ENCODE measurements at places on chromosomes 7 and 10. TPM values are rescaled to one million over a fixed set of nuclear protein-coding genes. Genes with fewer than 3 reads are reported as not detected.

ZPBP gene
- not detected for total RNA-seq

CALY gene
- not detected for total RNA-seq

TMEM213 gene
- not detected for total RNA-seq

CALHM3 gene
- total RNA-seq, result 0.63 TPM

VWA2 gene
- not detected for total RNA-seq

PAX4 gene
- not detected for total RNA-seq

SLC39A12 gene
- not detected for total RNA-seq

GRCh38 chr10:30630571-30630970 is 1.0 kb upstream of the LYZL2 start:
- DNase-seq, result no peak

DNA sequence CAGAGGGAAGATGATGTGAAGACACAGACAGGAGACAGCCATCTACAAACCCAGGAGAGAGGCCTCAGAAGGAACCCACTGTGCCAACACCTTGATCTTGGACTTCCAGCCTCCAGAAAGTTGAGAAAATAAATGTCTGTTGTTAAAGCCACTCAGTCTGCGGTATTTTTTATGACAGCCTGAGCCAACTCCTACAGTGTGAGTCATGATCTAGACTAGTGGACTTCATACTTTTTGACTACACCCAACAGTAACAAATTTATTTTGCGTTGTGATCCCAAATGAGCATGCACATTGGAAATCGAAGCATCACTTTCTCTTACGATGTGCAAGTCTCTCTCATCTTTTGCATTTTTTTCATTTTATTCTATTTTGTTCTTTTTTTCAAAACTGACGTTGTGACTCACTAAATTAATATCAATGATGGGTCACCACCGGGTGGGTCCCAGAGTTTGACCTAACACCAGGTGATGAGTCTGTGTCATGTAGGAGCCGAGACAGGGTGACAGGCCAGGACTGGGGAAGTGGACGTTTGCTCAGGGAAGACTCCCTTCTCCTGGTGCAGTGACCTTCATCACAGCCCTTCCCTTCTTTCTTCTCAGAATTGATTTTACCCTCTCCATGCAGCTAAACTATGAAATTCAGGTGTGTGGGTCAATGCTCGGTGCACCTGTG is 28.9 kb downstream of the PHYH start:
- no peak for DNase-seq

GRCh38 chr10:87866412-87866974 is 3.1 kb downstream of the PTEN start:
- DNase-seq, result no peak

DNA sequence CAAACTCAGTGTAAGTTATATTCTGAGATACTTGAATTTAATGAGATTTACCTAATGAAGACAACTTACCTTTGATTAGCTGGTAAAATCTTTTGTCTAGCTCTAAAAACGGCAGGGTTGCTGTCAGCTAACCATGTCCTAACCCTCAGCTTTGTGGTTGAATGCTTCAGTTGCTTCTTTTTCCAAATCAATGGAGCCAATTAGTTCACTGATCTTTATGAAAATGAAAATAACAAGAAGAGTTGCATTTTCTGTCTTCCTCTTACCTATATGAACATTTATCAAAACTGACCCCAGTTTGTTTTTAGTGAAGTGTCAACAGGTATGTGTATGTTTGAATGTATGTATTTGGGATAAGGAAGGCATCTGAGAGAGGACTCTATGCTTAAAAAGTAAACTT is 253.1 kb upstream of the MTPN start:
- DNase-seq, result no peak

- no peak for DNase-seq
Observed at GRCh38 chr10:34323192-34323591, 491.9 kb downstream of the PARD3 start.

DNA sequence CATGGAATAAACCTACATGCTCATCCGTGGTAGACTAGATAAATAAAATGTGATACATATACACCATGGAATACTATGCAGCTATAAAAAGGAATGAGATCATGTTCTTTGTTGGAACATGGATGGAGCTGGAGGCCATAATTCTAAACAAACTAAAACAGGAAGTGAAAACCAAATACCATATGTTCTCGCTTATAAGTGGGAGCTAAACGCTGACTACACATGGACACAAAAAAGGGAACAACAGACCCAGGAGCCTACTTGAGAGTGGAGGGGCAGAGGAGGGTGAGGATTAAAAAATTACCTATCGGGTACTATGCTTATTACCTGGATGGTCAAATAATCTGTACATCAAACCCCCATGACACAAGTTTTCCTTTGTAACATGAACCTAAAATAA is 68.7 kb upstream of the SEC61G start:
- no peak for DNase-seq

DNA sequence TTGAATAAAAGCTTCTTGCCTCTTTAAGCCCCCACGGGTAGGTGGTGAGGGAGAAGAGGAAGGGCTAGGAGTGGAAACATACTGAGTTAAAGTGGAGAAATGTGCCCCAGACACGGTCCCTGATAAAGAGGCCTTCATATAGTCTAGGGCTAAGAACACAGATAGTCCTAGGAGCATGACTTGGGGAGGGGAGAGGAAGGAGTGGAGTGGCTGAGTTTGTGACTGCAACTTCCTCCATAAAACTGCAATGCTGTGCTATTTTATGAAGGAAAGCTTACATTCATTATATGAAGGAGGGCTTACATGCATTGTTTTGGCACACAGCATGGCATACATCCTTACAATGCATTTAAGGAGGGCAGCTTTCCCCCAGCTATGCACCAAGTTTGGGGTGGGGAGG is 1129.4 kb upstream of the LRRTM3 start:
- no peak for DNase-seq

DNA sequence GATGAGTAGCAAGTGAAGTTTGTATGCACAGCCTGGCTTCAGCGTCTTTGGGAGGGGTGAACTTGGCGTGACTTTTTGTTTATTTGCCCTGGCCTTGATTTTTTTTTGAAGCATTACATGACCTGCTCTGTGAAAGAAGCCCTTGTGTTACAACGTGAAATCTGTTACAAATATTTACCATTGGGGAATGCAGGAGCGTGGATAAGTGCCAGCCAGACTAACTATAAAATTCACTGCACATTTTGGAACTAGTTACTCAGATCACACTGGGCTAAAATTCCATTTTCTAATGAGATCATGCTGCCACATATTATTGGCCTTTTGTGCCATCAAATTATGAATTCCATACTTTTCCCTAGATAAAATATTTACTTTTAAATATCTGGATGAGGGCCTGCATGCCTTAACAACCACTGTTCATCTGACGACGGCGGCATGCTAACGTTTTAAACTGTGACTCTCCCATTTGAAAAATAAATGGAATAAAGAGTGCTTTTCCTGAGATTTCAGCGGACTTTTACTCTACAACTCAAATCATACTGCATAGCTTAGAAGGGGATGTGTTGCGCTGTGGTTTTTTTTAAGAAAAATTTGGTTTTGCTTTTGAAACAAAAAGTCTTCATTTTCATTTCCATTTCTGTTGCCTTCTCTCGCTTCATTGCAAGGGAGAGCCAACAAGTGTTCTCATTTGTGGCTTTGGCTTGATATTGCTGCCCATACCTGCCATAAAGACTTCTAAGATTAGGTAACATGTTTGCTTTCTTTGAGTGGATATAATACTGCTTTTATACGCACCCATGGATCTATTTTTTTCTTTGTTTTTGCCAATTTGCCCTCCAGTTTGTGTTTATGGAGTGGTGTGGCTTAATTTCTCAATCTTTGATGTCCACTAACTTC is 352.2 kb downstream of the TFEC start:
- no peak for DNase-seq

DNA sequence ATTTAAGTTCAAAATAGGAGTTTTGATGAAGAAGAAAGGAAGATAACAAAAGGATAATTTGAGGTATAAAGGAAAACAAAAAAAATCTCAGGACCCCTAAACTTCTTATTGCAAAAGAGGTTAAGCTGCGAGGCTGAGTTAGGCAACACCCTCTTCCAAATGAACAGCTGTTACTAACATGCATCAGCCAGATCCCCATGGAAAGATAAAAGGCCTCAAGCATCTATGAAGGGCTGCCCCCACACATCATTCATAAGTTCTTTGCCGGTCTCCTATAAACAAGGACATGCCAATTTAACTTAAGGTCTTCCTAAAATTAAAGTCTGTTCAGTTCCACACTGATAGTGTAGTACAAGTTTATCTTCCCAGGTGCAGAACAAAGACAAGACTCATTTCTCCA is 75.8 kb upstream of the IMMP2L start:
- no peak for DNase-seq

DNA sequence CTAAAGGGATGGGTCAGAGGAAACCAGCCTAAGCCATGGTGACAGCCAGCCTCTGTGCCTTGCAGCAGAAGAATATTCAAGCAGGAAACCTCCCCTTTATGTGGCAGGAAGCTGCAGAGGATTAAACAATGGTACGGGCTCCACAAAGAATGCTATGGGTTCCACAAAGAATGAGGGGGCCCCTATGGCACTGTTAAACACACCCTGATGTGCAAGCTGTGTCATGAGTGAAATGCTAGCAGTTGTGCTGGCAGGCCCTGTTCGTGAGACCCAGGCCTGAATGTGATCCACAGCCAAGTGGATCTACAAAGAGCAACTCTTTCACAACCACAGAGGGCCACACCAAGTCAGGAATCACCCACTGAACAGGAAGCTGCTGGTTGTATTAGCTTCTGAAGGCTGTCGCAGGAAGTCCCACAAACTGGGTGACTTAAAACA is 68.9 kb downstream of the MYOF start:
- peak; percentile 70 for DNase-seq

- DNase-seq, result no peak
Observed at GRCh38 chr10:27998954-27999275, at the start of gene ODAD2. Gene ODAD2, minus strand, starts transcription at chr10:27999079. Its CDS starts 3,937 bp downstream, at chr10:27995142.

GRCh38 chr7:142301299-142301698 is 43.4 kb upstream of the PRSS58 start:
- DNase-seq, result no peak

DNA sequence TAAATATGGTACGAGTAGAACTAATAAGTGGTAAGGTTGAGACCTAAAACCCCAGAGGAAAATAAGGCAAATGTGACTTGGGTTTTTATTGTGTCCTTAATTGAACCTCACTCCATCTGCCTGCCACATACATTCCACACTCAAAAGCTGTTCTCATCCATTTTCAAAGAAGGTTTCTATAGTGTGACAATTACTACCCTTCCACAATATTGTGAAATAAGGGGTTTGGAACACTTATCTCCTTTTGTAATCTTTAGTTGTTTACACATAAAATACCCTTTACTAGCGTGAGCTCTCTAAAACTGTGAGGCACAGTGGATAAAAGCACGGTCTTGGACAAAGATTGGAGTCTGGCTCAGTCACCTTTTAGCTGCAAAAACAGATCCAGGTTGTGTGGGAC is 166.6 kb downstream of the THSD7A start:
- no peak for DNase-seq

DNA sequence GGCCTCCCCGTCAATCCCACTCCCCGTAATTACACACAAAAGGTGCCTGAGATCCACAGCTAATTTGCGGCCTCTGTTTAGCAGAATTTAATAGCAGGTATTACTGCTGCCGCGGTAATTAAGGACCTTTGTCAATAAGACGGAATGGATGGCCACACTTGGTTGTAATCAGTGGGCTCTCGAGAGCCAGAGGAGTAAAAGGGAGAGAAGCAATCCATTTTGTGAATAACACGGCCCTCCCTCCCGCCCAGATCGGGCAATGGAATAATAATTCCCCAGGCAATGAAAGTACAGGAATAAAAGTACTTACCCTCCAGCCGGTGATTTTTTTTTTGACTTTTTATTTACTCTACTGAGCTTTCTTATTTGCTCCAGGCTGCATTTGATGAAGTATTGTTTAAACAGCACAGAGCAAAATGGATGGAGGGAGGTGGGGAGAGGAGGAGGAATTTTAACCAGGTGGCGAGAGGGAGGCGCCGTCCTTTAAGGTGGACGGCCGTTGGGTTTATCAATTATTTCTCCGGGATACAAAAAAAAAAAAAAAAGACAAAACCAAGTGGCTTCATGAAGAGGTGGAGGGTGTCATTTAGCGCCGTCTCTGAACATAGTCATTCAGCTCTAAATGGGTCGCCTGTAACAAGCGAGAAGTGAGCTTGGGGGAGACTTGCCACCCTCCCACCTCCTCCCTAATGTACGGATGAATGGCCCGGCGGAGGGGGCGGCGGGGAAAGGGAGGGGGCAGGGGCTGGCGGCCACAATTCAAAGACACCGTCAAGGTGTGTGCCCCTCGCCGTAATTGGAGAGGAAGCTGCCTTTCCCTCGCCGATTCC is 120.3 kb downstream of the BUB3 start:
- no peak for DNase-seq

DNA sequence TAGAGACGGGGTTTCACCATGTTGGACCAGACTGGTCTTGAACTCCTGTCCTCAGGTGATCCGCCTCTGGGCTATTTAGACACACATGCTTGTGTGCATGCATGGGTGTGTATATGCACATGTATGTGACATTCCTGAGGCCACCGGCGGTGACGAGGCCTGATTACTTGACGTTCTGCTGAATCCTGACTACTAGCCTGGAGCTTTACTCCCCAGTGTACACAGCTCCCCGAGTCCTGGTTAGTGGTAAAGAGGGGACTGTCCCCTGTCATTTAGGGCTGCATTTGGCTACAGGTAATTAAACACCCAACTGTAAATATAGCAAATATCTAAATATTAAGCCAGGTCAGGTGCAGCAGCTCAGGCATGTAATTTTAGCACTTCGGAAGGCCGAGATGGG is 14.2 kb downstream of the GTF2IRD1 start:
- DNase-seq, result no peak

- no peak for DNase-seq
Observed at GRCh38 chr7:31335161-31335856, 5.2 kb downstream of the NEUROD6 start.

DNA sequence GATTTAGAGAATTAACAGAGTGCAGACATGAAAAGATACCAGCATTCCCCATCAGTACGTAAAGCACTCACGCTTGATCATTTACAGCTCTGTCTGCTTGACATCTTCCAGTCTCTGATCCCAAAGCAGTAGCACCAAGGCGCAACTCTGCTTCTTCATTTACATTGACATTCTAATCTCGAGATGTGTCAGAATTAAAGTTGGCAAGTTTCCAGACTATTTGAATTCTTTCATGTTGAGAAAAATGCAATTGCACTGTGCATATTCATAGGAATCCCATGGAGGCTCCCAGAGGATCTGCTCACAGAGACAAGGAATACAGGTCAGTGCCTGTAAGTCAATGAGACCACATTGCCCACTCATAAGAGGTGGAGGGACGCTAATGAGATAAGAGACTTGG is 183.9 kb downstream of the LRRN3 start:
- DNase-seq, result no peak

DNA sequence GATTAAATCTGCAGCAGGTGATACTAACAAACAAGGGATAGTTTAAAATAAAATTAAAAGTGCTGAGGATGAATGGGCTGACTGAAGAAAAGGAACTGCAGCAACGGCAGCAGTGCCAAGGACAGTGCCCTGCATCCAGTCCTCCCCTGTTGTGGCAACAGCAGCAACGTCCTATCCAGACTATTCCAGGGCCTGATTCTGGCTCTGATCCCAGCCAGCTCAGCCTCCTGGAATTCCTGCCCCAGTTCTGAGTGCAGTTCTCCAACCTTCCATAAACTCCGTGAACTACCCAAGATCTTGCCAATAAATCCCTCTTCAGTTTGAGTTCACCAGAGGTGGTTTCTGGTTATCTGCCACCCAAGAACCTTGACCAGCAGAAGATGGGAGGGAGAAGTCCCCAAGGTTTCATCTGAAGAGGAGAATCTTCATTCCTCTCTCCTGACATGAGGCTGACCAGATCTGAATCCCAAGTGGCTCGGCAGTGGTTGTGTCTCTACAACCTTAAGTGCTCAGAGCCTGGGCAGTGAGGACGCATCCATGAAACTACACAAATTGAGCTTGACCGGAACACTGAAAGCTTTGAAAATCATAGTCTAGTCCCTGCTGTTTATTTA is 115.8 kb downstream of the SORBS1 start:
- no peak for DNase-seq

- peak; percentile 46 for DNase-seq
Observed at GRCh38 chr7:128030654-128031611, at the start of gene LRRC4. Gene LRRC4, minus strand, starts transcription at chr7:128031437. Its CDS starts 797 bp downstream, at chr7:128030640.
